ENCODE measurements at places on chromosomes 4 and X.

- no peak for DNase-seq
Measured at GRCh38 chr4:104472766-104473165, 21.9 kb downstream of the CXXC4 start.

DNA sequence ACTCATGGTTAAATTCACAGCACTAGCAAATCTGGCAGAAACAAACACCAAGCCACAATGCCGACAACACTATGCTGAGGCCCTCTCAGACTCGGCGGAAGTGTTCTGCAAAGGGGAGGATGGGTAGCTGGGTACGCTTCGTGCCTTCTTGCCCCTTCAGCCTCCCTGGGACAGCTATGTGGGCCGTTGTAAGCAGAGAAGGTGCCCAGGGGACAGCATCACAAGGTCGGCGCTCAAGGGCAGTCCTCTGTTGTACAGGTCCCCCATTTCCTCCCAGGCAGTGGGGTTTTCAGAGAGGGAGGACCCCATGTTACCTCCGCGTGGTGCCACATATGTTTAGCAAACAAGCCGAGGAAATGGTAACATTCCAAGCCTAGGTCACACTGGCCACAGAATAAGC, 173.6 kb downstream of the AFAP1 start:
- no peak for DNase-seq

DNA sequence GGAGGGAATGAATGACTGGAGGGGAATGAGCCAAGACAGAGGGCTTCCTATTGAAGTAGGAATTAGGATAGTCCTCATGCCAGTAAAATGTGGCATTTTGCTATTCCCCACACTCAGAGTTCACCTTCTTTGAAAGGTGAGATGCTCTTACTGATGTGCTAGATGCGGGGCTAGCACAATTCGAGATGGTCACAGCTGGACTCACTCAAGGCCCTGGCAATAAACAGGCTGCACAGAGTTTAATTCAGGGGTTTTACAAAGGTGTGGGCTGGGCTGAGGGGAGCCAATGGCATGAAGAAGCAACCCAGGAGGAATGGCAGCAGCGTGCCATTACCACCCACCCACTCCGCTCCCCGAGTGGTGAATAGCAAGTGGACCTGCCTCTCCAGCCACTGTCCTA, 55.1 kb downstream of the ENPP6 start:
- DNase-seq: no peak

DNA sequence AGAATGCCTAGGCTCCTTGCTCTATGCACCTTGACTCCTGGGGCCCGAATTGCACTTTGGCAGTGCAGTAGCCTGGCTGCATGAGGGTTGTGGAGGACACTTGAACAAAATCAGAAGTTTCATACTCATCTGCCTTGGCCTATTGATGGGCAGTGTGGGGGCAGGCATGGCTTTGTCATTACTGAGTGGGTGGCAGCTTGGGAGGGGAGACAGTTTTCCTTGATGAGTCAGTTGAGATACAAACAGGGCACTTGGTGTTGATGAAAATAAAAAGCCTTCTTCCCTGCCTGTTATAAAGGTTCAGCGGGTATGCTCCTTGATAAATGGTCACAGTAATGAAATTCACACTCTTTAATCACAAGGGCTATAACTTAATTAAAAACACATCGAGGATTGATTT, 126.8 kb upstream of the MAMLD1 start:
- no peak for DNase-seq

- DNase-seq: no peak
Measured at GRCh38 chr4:70197842-70198241, 2.3 kb downstream of the ODAM start.

- no peak for DNase-seq
Measured at GRCh38 chrX:154730253-154730891, 20.5 kb downstream of the GAB3 start.

- DNase-seq: no peak
Measured at GRCh38 chrX:133514486-133514885, 99.2 kb upstream of the GPC4 start.
